ENCODE measurements at places on chromosomes 1 and 21.
A peak's percentile ranks its signal among the peaks of the same experiment; 100 is the strongest.

DNA sequence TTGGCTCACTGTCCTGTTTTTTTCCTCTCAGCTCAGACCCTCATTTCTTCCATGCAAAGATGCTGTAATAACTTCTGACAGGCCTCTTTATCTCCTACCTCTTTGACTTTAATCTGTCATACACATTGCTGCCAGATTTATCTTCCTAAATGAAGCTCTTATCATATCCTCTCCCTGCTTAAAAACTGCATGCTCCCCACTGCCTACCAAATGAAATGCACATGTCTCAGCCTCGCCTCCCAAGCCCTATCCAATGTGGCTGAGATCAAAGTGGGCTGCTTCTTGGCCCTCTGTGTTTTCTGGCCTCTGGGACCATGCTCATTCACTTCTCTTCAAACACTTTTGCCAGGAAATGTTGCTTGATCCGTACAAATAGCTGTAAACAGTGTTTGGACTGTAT is 38.3 kb downstream of the IRF2BP2 start:
- no peak for DNase-seq

DNA sequence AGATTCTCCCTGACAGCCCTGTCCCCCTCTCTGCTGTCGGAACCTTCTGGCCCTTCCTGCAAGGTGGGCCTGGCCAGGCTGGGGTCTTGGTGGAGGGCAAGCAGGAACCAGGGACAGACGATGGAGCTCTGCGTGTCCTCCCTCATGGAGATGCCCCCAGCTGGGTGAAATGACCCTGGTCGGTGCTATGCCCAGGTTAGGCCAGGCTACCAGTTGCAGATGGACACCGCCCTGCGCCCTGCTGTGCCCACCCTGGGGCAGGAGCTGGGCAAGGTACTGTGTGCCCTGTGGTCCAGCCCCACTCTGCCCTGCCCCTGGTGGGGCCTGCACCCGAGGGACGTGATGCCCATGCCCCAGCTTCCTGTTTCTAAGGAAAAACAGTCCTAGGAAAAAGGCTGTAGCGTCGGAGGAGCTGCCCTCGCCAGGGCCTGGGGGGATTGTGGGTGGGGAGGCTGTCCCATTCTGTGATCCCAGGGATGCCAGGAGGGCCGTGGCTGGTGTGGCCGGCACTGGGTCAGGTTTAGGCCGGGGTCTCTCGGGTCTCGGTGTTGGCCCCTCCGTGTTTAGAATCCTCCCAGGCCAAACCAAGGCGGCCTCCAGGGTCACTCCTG is 77.6 kb downstream of the MORN1 start:
- DNase-seq: no peak

DNA sequence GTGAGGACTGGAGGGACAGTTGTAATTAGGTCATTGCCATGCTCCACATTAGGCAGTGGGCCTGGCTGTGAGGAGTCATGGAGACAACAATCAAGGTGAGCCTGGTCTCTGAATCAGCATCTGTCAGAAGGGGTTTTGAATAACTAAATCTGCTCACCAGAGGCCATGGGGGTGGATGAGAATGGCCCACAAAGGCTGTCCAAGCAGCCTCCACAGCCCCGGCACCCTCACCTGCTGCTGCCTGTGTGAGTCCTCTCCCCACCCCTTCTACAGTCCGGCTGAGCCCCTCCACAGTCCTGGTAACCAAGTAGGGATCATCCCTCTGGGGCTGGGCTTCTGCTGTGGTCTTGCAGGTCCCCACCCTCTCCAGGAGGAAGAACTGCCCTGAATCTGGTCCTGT is 2.3 kb downstream of the DPT start:
- no peak for DNase-seq

- no peak for DNase-seq
Observed at GRCh38 chr1:68234094-68234493, 1.8 kb upstream of the WLS start.

GRCh38 chr1:192763243-192763642 is 45.6 kb upstream of the RGS2 start:
- no peak for DNase-seq

DNA sequence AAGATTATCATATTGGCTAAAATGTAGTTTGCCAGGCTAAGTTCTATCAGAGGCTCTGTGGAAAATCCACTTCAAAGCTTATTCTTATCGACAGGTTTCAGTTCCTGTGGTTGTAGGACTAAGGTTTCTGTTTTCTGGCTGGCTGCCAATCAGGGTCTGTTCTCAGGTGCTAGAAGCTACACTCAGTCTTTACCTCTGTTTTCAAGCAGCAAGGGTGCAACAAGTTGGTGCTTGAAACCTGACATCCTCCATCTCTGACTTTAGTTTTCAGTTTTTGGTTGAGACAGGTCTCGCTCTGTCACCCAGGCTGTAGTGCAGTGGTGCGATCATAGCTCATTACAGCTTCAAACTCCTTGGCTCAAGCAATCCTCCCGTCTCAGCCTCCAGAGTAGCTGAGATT is 15.3 kb upstream of the TMCO2 start:
- DNase-seq: peak; percentile 22
